Ascending aorta (tissue), 2 donors: ENCODE measurements at places on chromosomes 6 and 20. TPM values are rescaled to one million over a fixed set of nuclear protein-coding genes. Genes with fewer than 3 reads are reported as not detected.

- H3K4me3 ChIP-seq, result no peak overlapping the region
- H3K4me1 ChIP-seq, result no peaks in the 10 kb centered on the region
- peaks cover 28% of the 10 kb centered on the region for H3K36me3 ChIP-seq
- DNase-seq, result no peak
- no peak overlapping the region for H3K27ac ChIP-seq
These were observed 10.0 kb downstream of the TMEM74B start for GRCh38 chr20:1174787-1175186.

DNA sequence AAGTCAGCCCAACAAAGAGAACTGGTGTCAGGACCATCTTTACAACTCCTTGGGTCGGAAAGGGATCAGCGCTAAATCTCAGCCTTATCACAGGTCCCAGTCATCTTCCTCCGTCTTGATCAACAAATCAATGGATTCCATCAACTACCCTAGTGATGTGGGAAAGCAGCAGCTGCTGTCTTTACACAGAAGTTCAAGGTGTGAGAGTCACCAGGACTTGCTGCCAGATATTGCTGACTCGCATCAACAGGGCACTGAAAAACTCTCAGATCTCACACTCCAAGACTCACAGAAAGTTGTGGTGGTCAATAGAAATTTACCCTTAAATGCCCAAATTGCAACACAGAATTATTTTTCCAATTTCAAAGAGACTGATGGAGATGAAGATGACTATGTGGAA is 25.3 kb upstream of the MTHFD1L start:
- no peaks in the 10 kb centered on the region for H3K36me3 ChIP-seq
- H3K4me3 ChIP-seq, result no peak overlapping the region
- H3K27ac ChIP-seq, result no peak overlapping the region
- no peaks in the 10 kb centered on the region for H3K4me1 ChIP-seq
- no peak for DNase-seq
- H3K27me3 ChIP-seq, result no peaks in the 10 kb centered on the region

DNA sequence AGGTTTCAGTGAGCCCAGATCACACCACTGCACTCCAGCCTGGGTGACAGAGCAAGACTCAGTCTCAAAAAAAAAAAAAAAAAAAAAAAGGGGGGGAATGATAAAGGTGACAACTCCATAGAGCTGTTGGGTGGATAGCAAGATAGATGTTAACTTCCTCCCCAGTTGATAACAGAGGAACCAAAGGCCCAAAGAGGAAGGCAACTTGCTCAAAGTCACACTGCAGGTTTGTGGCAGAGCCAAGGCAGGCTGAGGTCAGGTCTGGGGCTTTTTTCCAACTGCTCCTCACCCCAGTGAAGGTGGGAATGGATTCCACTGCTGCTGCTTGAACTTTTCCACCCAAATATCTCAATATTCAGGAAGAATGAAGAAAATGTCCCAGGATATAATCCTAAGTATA is 26.7 kb downstream of the HCK start:
- no peak overlapping the region for H3K27ac ChIP-seq
- no peaks in the 10 kb centered on the region for H3K4me1 ChIP-seq
- H3K36me3 ChIP-seq, result no peaks in the 10 kb centered on the region
- H3K4me3 ChIP-seq, result no peak overlapping the region
- no peaks in the 10 kb centered on the region for H3K27me3 ChIP-seq

- no peaks in the 10 kb centered on the region for H3K27me3 ChIP-seq
- H3K4me3 ChIP-seq, result no peak overlapping the region
- H3K4me1 ChIP-seq, result no peaks in the 10 kb centered on the region
- no peak overlapping the region for H3K27ac ChIP-seq
These were observed 928.9 kb upstream of the CITED2 start for GRCh38 chr6:140303218-140303949.

DNA sequence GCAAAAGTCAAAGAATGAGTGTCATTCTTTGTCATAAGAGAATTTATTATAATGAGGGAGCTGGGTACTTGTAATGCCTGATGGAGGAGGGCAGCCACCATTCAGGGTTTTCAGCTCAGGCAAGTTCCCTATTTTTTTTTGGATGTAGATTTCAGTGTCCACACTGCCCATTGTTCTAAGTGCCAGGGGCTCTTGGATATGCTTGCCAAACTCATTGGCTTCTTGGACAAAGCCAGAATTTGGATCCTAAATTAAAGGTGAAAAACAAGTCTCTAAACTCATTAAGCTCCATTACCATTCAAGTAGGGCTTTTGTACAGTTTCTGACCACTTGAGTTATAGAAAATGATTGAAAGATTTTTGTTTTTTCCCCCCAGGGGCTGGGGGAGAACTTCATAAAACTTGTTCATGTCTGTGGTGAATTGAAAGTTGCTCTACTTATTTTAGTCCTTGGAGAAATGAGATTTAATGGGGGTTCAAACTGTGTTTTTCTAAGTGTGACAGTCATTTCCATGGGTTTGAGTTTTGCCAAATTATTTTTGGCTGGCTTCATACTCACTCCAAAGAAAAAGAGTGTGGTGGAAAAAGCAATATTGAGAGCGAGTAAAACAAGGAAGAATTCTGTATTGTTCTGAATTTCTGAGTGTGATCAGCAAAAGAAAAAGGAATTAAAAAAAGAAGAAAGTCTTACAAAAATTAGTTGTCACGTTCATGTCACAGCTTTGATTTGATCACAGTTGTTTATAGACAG is 46.0 kb downstream of the TIAM2 start:
- peak overlapping the region; percentile 64 for H3K27ac ChIP-seq
- H3K4me1 ChIP-seq, result peaks cover 7% of the 10 kb centered on the region
- H3K4me3 ChIP-seq, result peak overlapping the region; percentile 19
- DNase-seq, result no peak

- no peaks in the 10 kb centered on the region for H3K4me1 ChIP-seq
- no peak for DNase-seq
- no peaks in the 10 kb centered on the region for H3K27me3 ChIP-seq
- no peak overlapping the region for H3K4me3 ChIP-seq
- no peak overlapping the region for H3K27ac ChIP-seq
- H3K36me3 ChIP-seq, result no peaks in the 10 kb centered on the region
These were observed 63.3 kb downstream of the NPEPL1 start for GRCh38 chr20:58755766-58756449.

- H3K27ac ChIP-seq, result no peak overlapping the region
- DNase-seq, result no peak
- H3K36me3 ChIP-seq, result peaks cover 15% of the 10 kb centered on the region
- H3K4me1 ChIP-seq, result no peaks in the 10 kb centered on the region
- no peaks in the 10 kb centered on the region for H3K27me3 ChIP-seq
These were observed 82.7 kb downstream of the SAMD3 start for GRCh38 chr6:130140084-130140483.

DNA sequence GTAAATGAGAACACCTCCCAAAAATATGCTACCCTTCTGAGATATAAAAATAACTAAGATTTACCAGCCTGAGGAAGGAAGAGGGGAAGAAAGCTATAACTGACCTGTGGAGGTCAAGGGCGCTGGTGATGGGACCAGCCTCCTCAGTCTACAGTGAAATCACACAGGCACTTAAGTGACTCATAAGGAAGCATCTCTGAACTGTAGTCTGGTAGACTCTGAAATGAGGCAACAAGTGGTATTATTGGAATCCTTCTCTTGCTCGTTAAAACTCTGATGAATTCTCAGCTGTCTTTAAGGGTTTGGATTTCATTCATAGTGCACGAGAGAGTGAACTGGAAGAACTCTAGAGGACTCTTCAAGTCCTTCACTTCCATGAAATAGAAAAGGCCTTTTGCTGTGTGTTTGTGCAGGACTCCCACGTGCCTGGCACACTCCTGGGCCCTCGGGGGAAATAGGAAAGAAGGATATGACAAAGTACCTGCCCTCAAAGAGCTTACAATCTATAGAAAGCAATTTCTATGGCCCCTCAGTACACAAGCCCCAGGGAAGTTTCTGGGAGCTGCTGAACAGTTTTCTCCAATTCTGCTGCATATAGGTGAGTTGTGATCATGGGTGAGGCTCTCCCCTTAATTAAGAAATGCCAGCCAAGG is 231.8 kb upstream of the RREB1 start:
- no peaks in the 10 kb centered on the region for H3K4me1 ChIP-seq
- DNase-seq, result no peak
- no peaks in the 10 kb centered on the region for H3K36me3 ChIP-seq
- no peak overlapping the region for H3K27ac ChIP-seq

- no peak for DNase-seq
- no peaks in the 10 kb centered on the region for H3K27me3 ChIP-seq
- H3K4me3 ChIP-seq, result no peak overlapping the region
- H3K36me3 ChIP-seq, result no peaks in the 10 kb centered on the region
These were observed 11.4 kb downstream of the MYB start for GRCh38 chr6:135192256-135193174.

DNA sequence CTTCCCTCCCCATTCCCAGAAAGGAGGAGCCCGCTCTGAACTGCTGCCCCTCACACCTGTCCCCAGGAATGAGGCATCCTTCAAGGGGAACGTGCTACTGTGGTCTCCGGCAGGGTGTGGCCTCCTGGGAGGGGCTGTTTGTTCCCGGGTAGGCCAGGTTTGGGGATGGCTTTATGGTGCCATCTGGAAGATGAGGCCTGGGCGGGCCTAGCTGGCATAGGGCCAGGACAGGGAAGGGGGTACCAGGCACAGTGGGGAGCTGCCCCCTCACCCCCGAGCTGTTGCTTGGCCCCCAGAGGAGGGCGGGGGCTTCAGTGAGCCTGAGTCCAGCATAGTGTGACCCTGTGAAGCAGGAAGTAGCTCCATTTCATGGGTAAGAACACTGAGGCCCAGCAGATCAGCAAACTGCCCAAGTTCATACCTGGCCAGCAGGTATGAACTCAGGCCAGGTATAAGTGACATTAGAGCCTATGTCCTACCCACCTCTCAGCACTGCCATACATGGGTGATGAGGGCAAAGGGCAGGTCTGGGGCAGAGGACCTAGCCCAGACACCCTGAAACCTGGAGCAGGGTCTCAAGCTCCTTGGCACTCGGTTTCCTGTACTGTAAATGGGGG is 17.5 kb upstream of the SPDEF start:
- no peak overlapping the region for H3K27ac ChIP-seq
- H3K27me3 ChIP-seq, result no peaks in the 10 kb centered on the region
- no peak for DNase-seq
- H3K4me3 ChIP-seq, result no peak overlapping the region

- H3K4me3 ChIP-seq, result peak overlapping the region; percentile 18
- no peaks in the 10 kb centered on the region for H3K36me3 ChIP-seq
- no peaks in the 10 kb centered on the region for H3K4me1 ChIP-seq
- no peak for DNase-seq
These were observed 126.6 kb downstream of the TIAM2 start for GRCh38 chr6:155121699-155122098.

- no peak for DNase-seq
- H3K36me3 ChIP-seq, result no peaks in the 10 kb centered on the region
- no peaks in the 10 kb centered on the region for H3K4me1 ChIP-seq
These were observed 189.0 kb upstream of the SOX4 start for GRCh38 chr6:21404577-21404976.

DNA sequence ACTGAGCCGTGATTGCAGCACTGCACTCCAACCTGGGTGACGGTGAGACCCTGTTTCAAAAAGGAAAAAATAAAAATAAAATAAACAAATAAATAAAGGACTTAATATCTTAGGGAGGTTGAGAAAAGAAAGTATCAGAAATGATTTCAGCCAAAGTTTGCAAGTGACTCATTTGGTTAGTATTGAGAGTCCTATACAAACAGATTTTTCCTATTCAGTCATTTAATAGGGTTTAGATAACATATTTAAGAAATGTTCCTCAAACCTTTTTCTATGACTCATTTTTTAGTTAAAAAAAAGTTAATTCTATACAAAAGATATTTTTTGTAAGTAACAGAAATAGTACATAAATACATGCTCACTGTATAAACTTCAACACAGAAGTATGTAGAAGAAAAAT is 235.1 kb downstream of the GJA1 start:
- H3K36me3 ChIP-seq, result no peaks in the 10 kb centered on the region
- no peak overlapping the region for H3K27ac ChIP-seq
- H3K4me3 ChIP-seq, result no peak overlapping the region
- H3K27me3 ChIP-seq, result no peaks in the 10 kb centered on the region

DNA sequence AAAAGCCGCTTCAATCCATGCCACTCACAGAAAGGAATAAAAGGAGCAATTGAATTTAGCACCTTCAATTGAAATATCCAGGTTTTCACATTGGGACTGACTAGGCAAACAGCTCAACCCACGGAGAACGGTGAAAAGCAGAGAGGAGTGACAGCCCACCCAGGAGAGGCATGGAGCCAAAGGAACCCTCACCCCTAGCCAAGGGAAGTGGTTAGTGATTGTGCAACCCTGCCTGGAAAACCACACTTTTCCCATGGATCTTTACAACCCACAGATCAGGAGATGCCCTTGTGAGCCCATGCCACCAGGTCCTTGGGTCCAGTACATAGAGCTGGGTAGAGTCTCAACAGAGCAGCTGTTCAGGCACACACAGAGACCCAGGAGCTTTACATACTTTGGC is 911.8 kb downstream of the EPHA7 start:
- H3K36me3 ChIP-seq, result no peaks in the 10 kb centered on the region
- H3K27me3 ChIP-seq, result no peaks in the 10 kb centered on the region
- DNase-seq, result no peak

GRCh38 chr6:133809406-133809805 is 79.5 kb upstream of the TCF21 start:
- no peaks in the 10 kb centered on the region for H3K4me1 ChIP-seq
- H3K27me3 ChIP-seq, result no peaks in the 10 kb centered on the region
- H3K36me3 ChIP-seq, result no peaks in the 10 kb centered on the region
- H3K4me3 ChIP-seq, result no peak overlapping the region
- DNase-seq, result no peak

DNA sequence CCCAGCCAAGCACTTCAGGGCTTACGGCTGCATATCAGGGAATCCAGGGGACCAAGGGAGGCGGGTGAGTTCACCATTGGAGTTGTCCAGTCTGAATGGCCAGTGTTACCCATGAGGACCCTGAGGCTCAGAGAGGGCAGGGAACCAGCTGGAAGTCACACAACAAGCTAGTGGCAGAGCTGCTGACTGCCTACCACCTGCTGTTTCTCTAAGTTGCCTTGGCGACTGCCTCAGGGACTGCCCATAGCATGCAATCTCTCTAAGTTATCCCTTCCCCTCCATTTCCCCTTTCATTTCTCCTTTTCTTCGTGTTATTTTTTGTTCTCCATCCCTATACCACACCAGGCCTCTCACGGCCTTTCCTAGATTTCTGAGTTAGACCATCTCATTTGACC is 71.8 kb upstream of the SIRPA start:
- no peak overlapping the region for H3K27ac ChIP-seq
- DNase-seq, result no peak
- peaks cover 3% of the 10 kb centered on the region for H3K4me1 ChIP-seq
- H3K27me3 ChIP-seq, result no peaks in the 10 kb centered on the region

- no peak overlapping the region for H3K4me3 ChIP-seq
- no peak for DNase-seq
- H3K36me3 ChIP-seq, result no peaks in the 10 kb centered on the region
These were observed 105.3 kb upstream of the NAA20 start for GRCh38 chr20:19911810-19912382.

LY6G6D gene
- total RNA-seq, result not detected

RIN2 gene
- 45.7 TPM for total RNA-seq

PSORS1C2 gene
- 5.2 TPM for total RNA-seq

LPA gene
- not detected for total RNA-seq

HDGFL1 gene
- total RNA-seq, result not detected

CCN2 gene
- 916 TPM for total RNA-seq

ADAM33 gene
- total RNA-seq, result 234 TPM
